Activated T-cell treated with anti-CD3 and anti-CD28 coated beads, Interleukin-2, amount 50 U/mL, for 24 hours (primary cell): ENCODE measurements at places on chromosomes 12 and 14.

- no peak for DNase-seq
Measured at GRCh38 chr14:95316821-95317220, 2.9 kb downstream of the CLMN start.

GRCh38 chr12:46005823-46006222 is 15.4 kb upstream of the SCAF11 start:
- DNase-seq = no peak

- no peak for DNase-seq
Measured at GRCh38 chr14:23114669-23115038, 4.4 kb downstream of the CEBPE start.

DNA sequence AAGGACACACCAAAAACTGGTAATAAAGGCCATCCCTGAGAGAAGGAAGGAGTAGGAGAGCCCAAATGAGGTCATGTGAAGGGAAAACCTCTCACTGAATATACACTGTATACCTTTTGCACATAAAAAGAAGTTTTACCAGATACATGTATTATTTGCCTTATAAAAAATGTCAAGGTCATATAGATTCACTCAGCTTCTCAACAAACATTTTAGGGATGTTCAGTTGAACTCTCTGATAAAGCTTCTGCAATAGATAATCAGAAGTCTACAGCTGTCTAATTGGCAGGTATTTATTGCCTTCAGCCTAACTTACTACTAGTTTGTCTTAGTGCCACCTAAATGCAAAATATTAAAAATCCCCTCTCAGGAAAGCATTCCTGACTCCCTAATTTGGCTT is 8.7 kb downstream of the SLC11A2 start:
- DNase-seq = no peak

GRCh38 chr14:31239741-31240140 is 32.1 kb upstream of the HECTD1 start:
- DNase-seq = no peak

- DNase-seq = no peak
Measured at GRCh38 chr12:117038919-117039318, 60.3 kb downstream of the TESC start.

DNA sequence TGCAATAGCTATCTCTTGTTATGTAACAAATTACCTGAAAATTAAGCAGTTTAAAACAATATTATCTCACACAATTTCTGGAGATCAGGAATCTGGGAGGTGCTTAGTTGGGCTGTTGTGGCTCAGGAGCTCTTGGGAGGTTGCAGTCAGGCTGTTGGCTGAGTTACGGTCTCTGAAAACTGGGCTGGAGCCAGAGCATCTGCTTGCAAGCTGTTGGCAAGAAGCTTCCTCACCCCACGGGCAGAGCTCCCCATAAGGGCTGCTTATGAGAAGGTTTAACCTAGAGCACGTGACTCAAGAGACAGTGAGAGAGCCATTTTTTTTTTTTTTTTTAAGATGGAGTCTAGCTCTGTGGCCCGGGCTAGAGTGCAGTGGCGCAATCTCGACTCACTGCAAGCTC is 346.8 kb downstream of the ATP23 start:
- no peak for DNase-seq

DNA sequence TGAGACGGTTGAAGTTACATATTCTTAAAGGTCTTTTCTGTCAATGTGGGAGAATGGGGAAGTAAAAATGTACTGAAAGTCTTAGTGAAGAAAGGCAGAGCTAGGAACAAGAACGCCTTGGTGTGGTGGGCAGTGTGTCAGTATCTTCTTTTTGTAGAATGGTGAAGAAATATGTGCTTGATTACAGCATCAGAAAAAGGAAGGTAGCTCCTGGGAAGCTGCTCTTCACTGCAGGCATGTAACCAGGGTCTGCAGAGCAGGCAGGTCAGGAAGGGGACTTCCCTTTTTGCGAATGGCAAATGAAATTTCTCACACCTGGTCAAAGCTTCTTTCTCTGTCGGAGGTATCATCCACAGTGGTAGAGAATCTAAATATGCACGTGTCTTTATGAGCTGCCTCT is 226.2 kb downstream of the ADAMTS20 start:
- DNase-seq = no peak
